ENCODE measurements at places on chromosomes 6 and 20.

DNA sequence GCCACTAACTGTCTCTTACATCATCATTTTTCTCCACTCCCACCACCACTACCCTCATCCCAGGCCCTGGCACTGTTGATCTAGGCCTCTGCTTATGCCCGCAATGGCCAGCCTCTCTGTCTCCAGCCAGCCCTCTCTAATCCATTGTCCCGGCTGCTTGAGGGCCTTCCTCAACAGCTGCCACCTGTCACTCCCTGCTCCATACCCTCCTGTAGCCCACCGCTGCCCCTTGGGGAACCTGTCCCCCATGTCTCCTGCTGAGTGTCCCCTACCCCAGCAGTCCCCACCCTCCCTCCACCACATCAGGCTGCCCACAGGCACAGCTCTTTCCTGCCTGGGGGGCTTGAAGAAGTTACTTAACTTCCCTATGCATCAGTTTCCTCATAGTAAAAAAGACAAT lies 13.4 kb downstream of the TEAD3 start:
- DNase-seq, result no peak

GRCh38 chr6:102885165-102885564 lies 1491.7 kb downstream of the GRIK2 start:
- DNase-seq, result no peak

DNA sequence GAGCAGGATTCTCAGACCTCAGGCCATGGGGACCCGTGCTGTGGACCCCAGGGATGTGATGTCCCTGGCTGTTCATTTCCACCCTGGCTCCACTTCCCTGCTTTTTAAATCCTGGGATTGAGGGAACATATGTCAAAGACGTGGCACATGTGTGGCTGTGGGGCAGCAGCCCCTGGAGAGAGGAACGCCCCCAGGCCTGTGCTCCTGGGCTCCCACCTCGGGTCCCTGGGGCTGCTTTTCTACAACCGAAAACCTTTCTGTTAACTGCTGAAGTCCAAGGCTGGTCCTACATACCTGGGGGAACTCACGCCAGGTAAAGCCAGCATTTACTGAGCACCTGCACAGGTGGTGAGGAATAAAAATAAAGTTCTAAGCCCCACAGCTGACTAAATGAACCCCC lies 102.3 kb upstream of the FRMD1 start:
- DNase-seq, result no peak

DNA sequence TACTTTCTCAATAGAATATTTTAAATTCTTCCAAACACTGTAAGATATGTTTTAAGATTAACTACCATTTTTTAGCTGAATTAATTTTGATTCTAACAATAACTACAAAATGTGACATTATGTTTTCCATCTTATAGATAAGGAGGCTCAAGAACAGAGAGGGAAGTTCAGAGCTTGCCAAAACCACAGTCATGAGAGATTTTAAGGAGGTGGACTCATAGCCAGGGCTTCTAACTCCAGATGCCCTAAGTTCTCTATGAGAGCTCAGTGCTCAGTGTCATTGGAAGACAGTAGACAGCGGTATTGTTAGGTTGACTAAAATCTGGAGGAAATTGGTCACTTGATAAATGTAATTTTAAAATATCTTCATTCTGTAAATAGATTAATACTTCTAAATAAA lies 144.2 kb downstream of the PACRG start:
- DNase-seq, result no peak

DNA sequence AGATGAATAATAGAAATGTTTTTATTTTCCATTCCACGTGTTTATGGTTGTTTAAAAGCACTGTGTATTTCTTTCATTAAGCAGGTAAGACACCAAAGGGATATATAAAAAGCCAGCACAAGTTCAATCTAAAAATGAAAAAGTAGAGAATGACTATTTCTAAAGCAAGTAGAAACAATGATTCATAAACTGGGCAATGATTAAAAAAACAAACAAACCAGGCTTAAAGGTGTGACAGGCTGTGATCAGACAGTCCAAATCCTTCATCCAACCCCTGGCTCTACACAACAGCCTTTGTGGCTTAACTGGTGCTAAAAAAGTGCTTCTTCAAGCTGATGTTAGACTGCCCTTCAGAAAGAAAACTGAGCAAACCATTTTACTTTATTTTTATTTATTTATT lies 45.7 kb upstream of the TSHZ2 start:
- DNase-seq, result no peak

DNA sequence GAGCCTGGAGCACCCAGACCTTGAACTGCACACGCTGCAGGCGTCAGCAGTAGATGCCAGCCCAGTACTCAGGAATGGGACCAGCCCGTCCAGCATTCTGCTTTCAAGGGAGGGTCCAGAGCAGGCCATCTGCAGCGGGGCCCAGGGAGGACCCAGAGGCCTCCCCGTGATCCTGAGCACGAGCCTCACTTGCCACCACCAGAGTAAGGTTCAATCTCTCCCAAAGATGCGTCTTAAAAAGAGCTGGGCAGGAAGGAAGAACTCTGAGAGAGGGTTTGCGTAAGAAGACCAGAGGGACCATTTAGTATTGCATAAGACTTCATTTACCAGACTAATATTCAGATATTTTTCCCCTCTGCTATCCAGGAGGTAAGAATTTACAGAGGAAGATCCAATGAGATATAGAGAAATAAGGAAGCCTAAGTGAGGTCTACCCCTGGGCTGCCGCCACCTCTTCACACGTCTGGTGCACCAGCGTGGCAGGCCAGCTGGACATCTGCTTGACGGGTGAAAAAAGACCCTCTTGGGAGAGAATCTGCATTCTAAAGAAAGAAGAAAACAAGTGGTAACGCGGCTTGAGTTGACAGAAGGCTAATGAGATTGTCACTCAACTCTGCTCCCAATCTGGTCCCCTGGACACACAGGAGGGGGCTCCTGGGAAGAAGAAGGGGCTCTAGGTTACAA lies 107.3 kb downstream of the PRND start:
- DNase-seq, result no peak

DNA sequence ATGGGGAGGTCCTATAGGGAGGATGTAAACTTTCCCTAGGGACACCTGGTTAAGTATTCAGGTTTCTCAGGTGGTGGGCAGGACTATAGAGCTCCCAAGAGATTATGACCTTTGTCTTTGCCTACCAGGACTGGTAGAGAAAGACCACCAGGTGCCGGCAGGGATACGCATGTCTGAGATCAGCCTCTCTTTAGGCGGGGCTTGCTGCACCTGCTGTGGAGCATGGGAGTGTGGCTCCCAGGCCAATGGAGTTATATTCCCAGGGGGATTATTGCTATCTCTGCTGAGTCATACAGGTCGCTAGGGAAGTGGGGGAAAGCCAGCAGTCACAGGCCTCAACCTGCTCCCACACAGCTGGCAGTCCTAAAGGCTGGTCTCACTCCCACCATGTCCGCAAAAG lies 280.5 kb upstream of the MMS22L start:
- no peak for DNase-seq

DNA sequence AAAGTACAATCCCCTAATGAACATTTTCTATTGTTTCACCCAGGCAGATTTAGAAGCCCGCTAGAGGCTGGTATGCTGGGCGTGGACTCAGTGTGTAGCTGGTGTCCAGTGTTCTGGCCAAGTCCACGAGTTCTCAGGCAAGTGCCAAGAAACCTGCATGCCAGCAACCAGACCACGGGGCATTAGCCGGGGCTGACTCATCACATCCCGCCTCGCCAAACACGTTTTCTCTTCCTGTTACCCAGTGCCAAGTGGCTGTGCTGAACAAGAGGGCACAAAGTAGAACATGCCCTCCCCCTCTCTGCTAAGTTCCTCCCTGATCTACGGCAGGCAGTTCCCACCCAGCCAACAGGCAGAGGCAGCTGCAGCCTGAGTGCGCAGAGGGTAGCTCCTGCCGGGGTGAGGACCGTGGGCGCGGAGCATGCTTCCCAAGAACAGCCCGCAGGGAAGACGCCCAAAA lies 29.6 kb downstream of the RAMACL start:
- DNase-seq, result no peak

DNA sequence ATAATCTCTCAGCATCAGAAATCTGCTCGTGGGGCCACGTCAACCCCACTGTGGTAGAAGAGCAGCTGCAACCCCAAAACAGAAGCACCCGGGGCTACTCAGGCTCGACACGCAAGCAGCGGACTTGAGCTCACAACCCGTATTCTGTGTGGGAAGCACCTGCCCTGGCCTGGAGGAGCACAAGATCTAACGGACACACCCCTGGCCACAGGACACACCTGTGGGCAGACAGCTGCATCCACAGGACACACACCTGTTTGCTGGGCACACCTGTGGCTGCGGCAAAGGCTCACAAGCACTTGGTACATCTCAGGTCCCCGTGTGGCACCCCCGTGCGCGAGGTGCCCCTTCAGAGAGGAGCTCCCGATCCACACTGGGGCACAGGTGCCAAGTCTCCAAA lies 36.5 kb downstream of the ZBTB46 start:
- DNase-seq, result no peak

DNA sequence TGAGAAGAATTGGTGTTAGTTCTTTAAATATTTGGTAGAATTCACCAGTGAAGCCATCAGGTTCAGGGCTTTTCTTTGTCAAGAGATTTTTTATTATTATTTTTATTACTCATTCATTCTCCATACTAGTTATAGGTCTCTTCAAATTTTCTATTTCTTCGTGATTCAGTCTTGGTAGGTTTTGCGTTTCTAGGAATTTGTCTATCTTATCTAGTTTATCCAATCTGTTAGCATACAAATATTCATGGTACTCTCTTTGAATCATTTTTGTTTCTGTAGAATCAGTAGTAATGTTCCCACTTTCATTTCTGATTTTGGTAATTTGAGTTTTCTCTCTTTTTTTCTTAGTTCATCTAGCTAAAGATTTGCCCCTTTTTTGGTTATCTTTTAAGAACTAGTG lies 52.3 kb upstream of the PRDM1 start:
- no peak for DNase-seq

- DNase-seq, result no peak
Observed at GRCh38 chr6:51411496-51412125, 592.9 kb downstream of the TFAP2B start.

GRCh38 chr20:25315418-25316210 lies 67.7 kb downstream of the PYGB start:
- no peak for DNase-seq

DNA sequence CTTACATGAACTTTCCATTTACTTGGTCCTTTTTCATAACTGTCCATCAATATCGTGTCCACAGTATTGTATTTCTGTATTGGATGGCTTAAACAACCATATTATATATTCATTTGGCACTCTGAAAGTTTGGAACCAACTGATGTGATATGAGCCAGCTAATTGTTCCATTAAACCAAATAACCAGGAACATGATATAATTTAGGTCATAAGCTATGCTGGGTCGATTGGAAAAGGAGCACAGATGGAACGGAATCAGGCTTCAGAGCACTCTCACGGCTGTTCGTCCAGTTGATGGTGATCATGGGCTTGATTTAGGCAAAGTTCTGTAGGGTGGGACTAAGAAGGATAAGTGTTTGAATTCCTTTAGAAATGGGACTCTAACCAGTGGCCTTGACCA lies 142.7 kb downstream of the DNAH8 start:
- DNase-seq, result no peak

DNA sequence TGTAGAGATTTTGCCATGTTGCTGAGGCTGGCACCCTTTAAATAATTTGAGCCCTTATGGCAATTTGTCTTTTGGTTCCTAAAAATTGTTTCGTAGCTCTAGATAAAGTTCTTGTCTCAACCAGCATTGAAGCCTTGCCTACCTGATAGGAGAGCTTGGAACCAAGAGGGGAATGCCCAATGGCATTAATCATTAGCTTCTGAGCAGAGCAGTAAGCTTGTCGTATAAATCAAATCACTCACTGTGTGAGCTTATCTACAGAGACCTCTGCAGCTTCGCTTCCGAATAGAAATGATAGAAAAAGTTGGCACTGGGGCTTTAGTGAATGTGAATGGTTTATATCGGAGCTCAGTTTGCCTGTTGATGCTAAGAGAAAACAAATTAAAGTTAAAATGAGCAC lies 10.7 kb downstream of the ANKRD6 start:
- no peak for DNase-seq

DNA sequence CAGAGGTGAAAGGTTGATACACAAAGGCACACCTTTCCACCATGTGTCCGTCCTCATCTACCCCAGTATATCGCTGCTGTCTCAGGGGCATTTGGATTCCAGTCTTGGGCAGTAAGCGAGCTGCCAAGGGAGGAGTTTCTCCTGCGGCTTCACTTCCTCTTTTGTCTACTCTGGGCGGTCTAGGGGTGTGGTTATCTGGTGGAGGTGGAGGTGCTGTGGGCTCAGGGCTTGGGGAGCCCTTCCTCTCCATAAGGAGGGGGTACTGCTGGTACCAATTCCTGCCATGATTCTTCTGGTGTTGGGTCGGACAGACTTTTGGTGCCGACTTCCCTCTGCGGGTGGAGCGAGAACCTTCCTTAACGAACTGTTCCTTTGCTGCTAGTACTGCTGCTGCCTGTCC lies 31.9 kb upstream of the FABP7 start:
- DNase-seq, result no peak

DNA sequence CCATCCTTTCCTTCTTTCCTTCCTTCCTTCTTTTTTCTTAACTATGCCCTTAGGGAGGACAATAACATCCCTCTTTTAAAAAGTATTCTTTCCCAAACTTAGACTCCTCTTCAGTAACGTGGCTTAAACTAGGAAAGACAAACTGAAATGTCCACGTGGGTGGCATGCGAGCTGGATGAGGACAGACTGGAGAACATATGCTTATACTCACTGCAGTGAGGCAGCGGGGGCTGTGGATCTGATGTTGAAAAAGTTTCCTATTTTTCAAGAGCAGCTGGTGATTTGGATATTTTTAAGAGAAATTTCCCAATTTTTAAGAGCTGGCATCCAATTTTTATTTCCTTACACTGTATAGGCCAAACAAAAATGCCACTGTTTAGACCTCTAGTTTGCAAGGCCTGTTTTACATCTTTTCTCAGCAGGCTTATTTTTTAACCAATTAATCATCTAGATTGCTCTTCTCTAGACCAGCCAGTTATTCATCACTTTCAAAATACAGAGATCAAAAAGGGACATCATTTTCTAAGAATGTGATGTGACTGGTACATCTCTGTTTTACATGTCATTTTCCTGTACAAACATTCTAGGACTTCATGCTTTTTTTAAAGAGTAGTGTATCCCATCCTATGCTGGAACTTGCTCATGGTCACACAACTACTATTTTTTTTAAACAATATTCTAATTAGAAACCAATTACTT lies 226.5 kb downstream of the BTBD9 start:
- DNase-seq, result no peak

DNA sequence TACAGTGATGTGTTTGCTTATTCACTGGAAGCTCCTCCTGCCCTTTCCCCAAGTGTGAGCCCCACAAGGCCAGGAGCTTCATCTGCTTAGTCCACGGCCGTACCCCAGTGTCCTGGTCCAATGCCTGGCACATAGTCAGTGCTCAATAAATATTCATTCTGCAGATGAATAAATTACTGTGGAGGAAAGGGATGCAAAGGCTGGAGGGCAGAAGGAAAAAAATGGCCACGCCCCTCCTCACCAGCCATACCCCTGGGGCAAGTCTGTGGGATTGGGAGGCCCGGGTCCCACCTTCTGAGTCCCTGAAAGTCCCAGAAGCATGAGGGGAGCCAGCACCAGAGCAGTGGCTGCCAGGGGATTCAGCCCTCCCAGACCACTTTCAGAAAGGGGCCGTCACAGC lies 65.5 kb downstream of the GRM4 start:
- no peak for DNase-seq

DNA sequence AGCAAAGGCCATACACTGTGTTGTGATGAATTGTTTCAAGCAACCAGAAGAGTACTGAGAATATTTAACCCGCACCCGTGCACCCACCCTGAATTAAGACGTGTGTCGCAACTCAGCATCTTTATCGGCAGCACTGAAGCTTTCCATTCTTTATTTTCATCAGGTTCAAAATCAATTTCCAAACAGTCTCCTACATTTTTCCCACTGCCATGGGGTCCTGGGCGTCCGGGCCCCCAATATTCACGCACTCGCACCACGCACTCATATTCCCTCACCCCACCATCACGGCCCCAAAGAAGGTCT lies 1.8 kb downstream of the LTB start:
- DNase-seq, result no peak
